GM19239 (cell line): ENCODE measurements at places on chromosomes 6 and 20.
A peak's percentile ranks its signal among the peaks of the same experiment; 100 is the strongest.

GRCh38 chr20:62463651-62464424, 12.0 kb downstream of the GATA5 start:
- DNase-seq: no peak

- DNase-seq: no peak
Observed at GRCh38 chr6:3457710-3458602, 1.1 kb upstream of the SLC22A23 start.

DNA sequence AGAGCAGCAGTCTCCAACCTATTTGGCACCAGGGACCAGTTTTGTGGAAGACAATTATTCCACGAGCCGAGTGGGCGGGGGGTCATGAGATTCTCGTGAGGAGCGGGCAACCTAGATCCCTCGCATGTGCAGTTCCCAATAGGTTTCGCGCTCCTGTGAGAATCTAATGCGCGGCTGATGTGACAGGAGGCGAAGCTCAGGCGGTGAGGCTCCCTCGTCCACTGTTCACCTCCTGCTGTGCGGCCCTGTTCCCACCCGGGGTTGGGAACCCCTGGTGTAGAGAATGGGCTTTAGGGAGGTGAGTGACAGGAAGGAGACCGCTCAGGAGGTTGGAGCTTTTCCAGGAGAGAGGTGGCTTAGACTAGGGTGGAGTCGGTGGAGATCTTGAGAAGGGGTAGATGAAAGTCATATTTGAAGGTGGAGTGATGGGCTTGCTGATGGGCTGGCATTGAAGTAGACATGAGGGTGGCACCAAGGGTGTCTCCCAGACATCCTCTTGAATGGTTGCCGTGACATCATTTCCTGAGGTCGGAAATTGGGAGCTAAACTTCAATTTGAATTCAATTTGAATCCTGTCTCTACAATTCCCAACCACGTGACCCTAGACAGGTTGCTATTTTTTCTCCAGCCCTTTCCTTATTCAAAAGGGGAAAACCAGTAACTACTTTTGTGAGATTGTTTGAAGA, 1.5 kb upstream of the RAD21L1 start:
- no peak for DNase-seq

DNA sequence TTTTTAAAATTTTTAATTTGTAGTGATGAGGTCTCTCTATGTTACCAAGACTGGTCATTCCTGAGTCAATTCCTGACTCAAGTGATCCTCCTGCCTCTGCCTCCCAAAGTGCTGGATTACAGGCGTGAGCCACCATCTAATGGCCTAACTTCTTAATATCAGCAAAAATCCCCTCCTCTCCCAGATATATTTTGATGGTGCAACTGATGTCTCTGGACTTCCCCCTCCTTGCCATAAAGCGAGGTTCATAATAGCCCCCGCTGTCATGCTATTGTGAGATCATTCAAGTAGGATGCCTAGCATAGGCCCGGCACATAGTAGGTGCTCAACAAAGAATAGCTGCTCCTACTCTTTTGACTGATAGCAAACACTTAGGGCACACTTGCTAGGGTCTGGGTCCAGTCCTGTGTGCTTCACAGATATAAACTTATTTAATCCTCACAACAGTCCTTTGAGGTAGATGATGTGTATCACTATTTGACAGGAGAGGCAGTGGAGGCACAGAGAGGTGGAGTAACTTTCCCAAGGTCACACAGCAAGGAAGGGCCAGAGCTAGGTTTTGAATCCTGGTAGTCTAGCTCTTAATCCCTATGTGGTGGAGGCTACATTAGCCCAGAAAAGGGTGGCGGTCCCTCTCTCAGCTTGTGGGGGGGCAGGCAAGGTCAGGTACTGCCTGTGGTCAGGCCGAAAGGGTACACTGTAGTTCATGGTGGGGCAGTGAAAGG, 14.6 kb downstream of the SRC start:
- no peak for DNase-seq

DNA sequence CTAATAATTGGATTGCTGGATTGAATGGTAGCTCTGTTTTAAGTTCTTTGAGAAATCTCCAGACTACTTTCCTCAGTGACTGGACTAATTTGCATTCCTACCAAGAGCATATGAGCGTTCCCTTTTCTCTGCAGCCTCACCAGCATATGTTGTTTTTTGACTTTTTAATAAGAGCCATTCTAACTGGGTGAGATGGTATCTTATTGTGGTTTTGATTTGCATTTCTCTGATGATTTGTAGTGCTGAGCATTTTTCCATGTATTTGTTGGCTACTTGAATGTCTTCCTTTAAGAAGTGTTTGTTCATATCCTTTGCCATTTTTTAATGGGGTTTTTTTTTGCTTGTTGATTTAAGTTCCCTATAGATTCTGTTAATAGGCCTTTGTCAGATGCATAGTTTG, 94.7 kb upstream of the AHI1 start:
- no peak for DNase-seq

DNA sequence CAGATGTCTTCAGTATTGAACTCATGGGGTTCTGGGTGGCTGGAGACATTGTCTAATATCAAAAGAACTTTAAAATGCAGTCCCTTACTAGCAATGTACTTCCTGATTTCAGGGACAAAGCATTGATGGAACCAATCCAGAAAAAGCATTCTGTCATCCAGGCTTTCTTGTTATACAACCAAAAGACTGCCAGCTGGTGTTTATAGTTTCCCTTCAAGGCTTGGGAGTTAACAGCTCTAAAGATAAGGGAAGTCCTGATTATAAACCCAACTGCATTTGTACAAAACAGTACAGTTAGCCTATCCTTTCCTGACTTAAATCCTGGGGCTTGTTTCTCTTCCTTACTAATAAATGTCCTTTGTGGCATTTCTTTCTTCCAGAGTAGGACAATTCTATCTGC, 160.0 kb downstream of the COL21A1 start:
- DNase-seq: no peak

- DNase-seq: no peak
Observed at GRCh38 chr6:77619114-77619513, 33.7 kb upstream of the MEI4 start.

DNA sequence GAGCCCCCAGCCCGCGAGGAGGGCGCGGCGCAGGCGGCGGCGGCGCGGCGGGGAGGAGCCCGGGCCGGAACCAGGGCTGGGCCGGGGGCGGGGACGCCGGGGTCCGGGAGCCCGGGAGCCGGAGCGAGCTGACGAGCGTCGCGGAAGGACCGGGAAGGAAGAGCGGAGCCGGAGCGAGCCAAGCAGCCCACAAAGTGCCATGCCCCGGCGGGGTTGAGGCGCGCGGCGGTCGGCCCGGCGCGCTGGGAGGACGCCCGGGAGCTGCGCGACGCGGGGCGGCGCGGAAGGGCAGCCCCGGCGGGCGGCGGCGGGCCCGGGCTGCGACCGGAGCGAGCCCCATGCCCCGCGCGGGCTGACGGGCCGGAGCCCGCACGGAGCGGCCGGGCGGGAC, 289 bp downstream of the FOXP4 start:
- no peak for DNase-seq

GRCh38 chr6:14276667-14277404, 159.3 kb downstream of the CD83 start:
- peak; percentile 35 for DNase-seq
